ENCODE measurements at places on chromosomes 6 and 20. TPM values are rescaled to one million over a fixed set of nuclear protein-coding genes. Genes with fewer than 3 reads are reported as not detected.
A peak's percentile ranks its signal among the peaks of the same experiment; 100 is the strongest.

DNA sequence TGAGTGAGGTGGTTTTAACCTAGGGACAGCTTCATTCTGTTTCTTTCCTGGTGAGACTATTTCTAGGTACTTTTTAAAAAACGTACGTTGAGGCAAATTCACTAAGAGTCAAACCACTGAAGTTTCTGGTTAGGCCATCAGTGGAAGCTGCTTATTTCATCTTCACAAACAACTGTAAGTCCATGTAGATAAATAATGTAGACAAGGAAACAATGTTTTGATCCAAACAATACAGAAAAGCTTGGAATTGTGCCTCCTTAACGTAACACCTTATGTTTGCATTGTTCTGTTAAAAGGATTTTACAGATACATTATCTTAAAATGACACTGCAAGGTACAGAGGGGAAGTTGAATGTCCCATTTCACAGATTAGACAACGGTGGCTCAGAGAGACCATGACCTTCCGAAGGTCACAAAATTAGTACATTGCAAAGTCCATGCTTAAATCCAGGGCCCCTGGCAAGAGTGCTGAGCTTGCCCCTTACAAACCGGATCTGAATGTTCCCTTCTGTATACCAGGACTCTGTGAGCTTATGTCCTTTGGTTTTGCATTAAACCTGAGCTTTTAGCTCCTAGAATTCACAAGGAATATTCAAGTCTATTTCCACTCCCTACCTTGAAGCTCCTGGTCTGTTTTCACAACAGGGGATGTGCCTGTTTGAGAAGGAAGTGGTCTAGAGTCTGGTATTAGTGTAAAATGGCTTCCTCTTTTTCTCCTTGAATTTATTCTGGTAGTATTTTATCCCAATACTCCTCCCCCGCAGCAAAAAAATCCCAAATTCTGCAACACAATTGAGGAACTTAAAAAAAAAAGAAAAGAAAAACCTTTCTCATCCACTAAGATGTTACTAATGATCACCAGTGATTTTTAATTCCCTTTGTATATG is 28.9 kb upstream of the ZNF217 start:
- no peak for ATAC-seq

GRCh38 chr6:128346569-128346968 is 173.8 kb downstream of the PTPRK start:
- no peak for ATAC-seq

Gene NTSR1
- total RNA-seq = 0.13 TPM

DNA sequence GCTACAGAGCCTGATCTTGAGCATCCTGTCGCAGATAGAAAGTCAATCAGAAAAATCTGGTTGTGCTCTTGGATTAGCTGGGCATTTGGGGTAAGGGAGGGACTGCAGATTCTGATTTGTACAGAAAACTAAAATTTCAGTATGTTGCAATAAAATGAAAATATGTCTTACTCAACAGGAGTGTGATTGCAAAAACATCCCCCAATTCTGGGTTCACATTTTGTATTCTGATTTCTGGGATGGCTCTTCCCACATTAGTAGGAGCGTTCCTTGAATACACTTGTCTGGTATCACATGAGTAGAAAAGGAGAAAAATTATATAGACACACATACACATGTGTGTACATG is 40.5 kb downstream of the PANK2 start:
- peak; percentile 8 for ATAC-seq

GRCh38 chr6:106913676-106914280 is 60.8 kb downstream of the CD24 start:
- no peak for ATAC-seq

GRCh38 chr6:43849844-43850243 is 79.8 kb downstream of the VEGFA start:
- ATAC-seq = no peak

DNA sequence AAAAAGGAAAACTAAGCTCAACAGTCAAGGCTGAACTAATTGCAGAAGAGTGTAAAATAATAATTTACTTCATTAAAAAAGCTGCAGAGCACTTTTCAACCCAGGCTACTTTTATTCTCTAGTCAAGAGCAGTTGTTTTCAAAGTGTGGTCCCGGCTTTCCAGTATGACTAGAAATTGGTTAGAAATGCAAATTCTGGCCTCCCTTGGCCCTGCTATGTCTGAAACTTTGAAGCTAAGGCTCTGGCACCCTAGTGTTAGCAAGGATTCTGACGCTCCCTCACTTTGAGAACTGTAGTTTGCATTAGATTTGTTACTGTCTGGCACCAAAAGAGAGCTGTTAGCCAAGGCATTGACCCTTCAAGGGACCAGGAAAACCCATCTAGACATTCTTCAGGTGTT is 9.5 kb upstream of the NXT1 start:
- no peak for ATAC-seq

- ATAC-seq = peak; percentile 77
These were observed 200.5 kb downstream of the ARID1B start for GRCh38 chr6:156977527-156978291.

GRCh38 chr20:19977373-19977770 is 39.8 kb upstream of the NAA20 start:
- no peak for ATAC-seq

DNA sequence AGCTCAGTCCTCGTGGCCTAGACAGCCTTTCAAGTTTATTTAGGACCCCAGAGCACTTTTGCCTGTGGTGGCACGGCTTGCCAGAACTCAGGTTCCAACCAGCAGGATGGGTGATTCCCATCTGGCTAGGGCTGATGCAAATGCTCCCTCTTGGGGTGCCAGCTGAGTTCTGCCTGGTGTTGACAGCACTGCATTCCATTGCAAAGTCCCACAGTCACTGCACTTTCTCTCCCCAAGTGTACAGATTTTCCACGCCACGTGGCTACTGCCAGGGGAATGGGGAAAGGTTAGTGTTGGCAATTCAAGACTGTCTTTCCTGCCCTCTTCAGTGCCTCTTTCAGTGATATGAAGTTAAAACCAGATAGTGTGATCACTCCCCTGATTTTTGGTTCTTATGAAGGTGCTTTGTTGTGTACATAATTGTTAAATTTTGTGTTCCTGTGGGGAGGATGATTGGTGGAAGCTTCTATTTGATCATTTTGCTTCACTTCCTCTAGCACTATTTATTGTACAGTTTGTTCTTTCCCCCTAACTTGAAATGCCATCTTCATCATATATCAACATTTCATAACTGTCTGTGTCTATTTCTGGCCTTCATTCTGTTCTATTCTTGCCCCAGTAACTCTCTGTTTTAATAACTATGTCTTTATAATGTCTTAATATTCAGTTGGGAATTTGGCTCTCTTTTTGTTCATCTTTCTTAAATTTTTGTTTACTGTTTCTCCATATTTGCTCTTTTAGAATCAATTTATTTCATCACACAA is 86.2 kb downstream of the CFAP61 start:
- peak; percentile 39 for ATAC-seq

DNA sequence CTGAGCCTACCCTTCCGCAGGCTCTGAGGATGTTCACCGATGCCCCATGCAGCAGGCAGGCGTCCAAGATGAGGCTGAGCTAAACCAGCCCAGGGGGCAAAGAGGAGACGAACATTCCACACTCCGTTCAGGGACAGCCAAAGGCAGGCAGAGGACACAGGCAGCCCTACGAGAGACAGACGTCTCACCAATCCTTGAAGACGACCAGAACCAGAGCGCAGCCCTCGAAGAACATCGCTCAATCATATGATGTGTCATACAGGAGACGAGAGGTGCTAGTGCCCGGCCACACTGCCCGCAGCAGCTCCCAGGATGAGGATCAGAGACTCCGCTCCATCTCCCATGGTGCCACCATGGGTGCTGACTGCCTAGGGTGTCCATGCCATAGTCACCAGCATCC is 35.6 kb upstream of the TMEM181 start:
- ATAC-seq = no peak

GRCh38 chr20:15642109-15642508 is 931.1 kb downstream of the KIF16B start:
- ATAC-seq = no peak

- ATAC-seq = no peak
These were observed 59.7 kb upstream of the MDGA1 start for GRCh38 chr6:37757381-37757780.

- no peak for ATAC-seq
These were observed 170.8 kb downstream of the KCNQ5 start for GRCh38 chr6:72792692-72793091.

Gene KCNK15
- 1.3 TPM for total RNA-seq

DNA sequence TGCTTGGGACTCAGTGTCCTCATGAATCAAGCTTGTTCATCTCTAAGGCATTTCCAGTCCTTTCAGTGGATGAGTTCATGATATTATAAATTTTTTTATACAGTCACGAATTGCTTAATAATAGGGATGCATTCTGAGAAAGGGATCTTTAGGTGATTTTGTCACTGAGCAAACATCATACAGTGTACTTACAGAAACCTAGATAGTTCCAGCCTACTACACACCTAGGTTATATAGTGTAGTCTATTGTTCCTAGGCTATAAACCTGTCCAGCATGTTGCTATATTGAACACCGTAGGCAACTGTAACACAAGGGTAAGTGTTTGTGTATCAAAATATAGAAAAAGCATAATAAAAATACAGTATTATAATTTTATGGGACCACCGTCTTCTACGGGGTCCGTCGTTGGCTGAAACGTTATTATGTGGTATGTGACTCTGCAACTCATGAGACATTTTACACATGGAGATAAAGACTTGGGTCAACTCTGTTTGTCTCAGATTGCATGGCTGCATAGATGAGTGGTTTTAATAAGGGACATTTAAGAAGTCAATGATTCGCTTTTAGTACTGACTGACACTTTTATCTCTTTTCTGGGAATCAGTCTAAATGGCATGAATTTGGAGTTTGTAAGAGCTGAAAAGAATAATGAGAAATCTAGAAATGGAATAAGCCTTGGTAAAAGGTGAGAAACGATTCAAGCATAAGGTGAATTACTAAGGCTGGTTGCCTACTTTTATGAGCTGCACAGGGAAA is 33.2 kb downstream of the CLIC5 start:
- ATAC-seq = no peak

DNA sequence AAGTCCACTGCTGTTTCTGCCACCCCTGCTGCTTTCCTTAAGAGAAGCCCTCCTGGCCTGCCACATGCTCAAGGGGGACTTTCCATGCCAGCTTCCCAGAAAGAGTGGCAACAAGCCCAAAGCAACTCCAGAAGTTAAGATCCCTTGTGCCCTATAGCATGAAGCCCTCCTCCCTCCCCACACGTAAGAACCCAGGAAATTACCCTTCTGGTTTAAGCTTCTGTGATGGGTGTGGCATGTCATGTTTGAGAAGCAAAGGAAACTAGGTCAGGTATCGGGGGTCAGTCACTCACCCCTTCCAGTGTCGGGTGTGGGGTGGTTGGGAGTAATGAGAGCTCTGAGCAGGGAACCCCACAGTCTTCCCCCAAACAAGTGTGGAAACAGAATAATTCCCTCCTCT is 196.1 kb downstream of the LRFN2 start:
- no peak for ATAC-seq

GRCh38 chr6:101762851-101763250 is 369.3 kb downstream of the GRIK2 start:
- ATAC-seq = no peak

- ATAC-seq = no peak
These were observed 68.4 kb upstream of the NOX3 start for GRCh38 chr6:155523821-155524651.

DNA sequence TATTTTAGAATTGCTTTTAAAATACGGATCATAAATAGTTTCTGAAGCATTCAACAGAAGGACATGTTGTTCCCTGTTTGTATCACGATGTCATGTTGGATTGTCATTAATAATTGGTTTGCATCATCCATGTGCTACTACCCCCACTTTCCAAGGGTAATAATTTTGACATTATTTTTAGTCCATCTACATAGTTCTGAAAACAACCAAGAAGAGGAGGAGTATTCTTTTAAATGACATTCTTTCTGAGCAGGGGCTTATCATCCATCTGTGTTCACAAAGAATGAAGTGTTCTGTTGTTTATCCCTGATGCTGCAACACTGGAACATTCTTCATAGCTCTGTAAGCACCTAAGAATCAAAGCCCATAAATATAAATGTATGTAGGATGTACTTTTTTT is 151.0 kb upstream of the CITED2 start:
- peak; percentile 86 for ATAC-seq

Gene PTCHD4
- total RNA-seq = not detected

GRCh38 chr6:117270055-117270842 is 4.9 kb downstream of the VGLL2 start:
- ATAC-seq = peak; percentile 15

DNA sequence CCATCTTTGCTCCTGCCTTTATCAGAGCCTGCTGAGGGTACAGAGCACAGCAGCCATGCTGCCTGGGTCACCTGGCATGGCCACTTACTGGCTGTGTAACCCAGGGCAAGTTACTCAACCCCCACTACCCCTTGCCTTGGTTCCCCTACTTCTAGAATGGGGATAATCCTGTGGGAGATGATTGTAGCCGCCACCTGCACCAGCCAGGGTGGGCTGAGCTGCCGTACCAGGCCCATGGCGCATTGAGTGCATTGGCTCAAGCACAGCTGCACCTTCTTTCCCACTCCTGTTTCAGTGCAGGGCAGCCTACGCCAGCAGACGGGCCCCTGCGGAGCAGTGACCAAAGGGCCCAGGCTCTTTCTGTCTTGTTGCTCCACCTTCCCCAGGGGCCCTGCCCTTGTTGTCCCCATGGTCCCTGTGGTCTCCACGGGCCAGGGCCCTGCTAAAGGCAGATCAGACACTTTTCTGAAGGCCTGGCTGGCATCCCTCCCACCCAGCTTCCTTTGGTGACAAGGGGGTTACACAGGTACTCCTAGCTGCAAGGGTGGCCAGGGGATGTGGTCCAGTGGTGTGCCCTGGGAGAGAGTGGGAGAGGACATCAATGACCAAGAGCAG is 159.4 kb upstream of the MLN start:
- ATAC-seq = no peak

DNA sequence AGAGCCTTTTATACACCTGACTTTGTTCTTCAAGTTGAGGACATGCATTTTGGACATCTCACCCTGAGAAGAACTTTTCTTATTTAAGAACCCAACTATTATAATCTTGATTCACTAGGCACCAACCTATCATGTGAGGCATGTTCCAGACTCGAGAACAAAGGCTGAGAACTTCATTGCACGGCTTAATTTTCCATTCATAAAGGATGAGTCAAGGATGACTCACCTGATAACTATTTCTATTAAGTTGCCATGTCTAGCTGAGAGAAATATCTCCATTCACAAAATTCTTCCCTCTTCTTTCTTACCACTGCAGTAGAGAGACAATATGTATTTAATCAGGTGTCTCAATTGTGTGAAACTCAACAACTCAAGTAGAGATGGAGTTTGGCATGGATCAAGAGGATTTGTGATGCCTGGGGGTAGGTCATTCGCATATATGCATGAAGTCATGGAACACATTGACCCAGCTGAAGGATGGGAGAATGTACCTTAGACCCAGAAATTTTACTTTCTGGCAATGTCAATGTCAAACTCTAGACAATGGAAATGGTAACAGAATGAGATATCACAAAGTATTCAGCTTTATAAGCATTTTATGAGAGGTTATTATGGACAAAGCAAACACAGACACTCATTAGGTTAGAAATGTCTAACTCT is 208.7 kb upstream of the PRND start:
- no peak for ATAC-seq

Data from gastroesophageal sphincter (tissue), 4 donors.